ENCODE measurements at places on chromosomes 5 and 9.

DNA sequence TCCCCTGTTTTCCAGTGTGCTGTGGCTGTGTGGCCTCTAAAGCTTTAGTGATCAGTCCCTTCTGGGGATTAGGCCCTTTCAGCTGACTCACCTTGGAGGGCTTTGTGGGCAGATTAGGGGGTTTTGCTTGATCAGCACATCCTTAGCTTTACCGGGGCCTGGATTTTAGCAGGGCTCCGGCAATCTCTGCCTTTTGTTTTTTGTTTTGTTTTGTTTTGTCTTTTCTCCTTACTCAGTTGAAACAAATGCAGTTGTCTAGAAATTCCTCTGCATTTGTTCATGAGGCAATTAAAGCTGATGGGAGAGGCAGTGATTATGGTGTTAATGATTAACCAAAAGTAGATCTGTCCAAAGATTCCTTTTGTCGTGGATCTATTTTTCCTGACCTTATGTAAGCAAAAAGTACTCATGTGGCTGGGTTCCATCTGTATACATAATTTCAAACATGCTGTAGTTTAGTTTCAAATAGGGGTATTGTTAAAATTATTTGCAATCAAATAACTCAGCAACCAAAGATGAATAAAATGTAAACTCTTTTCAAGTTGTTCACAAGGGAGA lies 5.2 kb upstream of the TDRD7 start:
- no peak for DNase-seq

GRCh38 chr5:87268126-87268969 lies 665 bp downstream of the RASA1 start:
- DNase-seq = no peak

GRCh38 chr9:135577256-135577655 lies 15.7 kb downstream of the PAEP start:
- DNase-seq = no peak

GRCh38 chr5:168592014-168592368 lies 12.8 kb upstream of the PANK3 start:
- no peak for DNase-seq

- DNase-seq = no peak
Measured at GRCh38 chr9:121855476-121855875, 204.0 kb downstream of the DAB2IP start.

- no peak for DNase-seq
Measured at GRCh38 chr9:1637401-1637800, 377.7 kb upstream of the SMARCA2 start.

All from CMK (cell line).